ENCODE measurements at places on chromosomes 7 and 10.

- no peak for DNase-seq
Observed at GRCh38 chr7:135430626-135431025, 79.3 kb downstream of the CNOT4 start.

DNA sequence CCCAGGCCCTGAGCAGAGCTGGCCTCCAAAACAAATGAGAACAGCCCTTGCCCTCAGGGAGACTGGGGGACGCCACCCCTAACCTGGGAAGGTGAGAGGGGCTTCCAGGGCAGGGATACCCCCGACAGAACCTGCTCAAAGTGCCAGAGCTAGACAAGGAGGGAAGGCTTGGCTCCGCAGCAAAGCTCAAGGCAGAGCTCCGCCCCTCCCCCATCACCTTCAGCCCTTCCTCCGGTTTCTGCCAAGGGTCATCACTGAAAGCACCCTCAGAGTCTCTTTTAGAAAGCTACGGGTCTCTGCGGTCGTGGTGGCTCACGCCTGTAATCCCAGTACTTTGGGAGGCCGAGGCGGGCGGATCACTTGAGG, 73.4 kb upstream of the CUX1 start:
- no peak for DNase-seq

DNA sequence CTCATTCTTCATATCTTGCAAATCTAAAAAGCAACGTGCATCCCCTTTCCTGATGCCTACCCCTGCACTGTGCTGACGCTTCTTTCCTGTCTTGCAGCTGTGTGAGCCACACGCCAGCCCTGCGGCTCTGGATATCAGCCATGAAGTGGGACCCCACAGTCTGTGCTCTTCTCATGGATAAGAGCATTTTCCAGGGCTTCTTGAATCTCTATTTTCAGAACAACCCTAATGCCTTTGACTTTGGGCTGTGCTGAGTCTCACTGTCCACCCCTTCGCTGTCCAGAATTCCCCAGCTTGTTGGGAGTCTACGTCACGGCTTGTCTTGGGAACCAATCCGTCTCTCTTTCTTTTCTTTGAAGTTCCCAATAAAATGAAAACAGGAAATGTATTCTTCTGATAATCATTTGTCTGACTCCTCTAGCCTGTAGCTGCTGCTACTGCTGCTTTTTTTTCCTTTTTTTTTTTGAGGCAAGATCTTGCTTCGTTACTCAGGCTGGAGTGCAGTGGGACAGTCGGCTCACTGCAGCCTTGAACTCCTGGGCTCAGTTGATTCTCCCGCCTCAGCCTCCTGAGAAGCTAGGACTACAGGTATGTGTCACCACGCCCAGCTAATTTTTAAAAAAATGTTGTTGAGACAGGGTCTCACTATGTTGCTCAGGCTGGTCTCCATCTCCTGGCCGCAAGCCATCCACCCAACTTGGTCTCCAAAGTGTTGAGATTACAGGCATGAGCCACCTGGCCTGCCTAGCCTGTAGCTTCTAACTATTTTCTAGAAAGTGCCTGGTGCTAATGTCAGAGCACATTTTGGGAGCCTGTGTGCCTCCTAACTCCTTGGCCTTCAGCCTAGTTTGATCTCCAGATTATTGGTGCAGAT, 30.3 kb downstream of the GSTO2 start:
- DNase-seq = no peak

DNA sequence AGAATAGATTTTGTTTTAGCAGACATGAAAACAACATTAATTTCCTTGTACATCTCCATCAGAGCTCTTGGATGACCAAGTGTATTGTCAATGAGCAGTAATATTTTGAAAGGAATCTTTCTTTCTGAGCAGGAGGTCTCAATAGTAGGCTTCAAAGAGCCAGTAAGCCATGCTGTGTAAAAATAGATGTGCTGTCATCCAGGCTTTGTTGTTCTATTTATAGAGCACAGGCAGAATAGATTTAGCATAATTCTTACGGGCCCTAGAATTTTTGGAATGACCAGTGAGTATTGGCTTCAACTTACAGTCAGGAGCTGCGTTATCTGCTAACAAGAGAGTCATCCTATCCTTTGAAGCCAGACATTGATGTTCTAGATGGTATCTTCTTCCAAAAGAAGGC, 19.0 kb downstream of the MINPP1 start:
- DNase-seq = no peak

DNA sequence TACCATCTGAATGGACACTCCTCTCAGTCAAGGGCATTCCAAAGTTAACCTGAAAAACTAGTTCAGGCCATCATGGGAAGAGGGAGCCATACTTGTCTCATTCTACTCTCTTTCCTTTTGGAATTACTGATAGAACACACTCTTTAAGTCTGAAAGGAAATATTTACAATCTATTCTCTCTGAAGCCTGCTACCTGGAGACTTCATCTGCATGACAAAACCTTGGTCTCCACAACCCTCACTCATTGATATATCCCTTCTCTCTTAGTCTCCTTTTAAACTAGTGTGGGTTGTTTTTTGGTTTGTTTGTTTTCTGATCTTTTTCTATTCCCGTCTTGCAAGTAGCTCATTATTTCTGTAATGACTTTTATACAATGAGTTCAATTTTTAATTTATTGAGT, 169.5 kb downstream of the C1GALT1 start:
- DNase-seq = no peak

DNA sequence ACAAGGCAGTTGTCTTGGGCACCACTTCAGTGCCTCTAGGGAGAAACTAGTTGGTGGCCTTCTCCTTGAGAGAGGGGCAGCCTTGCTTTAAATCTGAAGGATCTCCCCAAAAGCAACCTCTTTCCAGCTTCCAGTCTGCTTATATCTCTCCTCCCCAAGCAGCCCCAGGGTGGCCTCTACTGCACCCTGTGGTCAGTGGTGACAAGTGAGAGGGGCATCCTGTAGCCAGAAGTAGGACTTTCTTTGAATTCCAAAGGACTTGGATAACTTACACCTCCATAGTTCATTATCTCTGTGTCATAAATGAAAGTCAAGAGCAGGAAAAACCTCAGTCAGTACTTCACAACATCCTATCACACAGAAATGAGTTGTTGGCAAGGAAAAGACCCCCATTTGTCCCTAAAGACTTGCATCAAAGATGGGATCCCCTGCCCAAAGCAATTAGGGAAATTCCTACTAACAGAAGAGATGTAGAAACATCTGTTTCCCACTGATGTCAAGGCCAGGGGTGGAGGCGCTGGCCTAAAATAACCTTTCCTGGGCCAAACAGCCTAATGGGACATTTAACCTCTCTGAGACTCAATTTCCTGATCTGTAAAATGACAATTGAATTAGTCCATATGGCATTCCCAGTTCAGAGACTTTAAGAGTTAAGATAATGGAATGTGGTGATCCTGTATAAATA, 44.0 kb upstream of the ANKRD1 start:
- DNase-seq = no peak

- DNase-seq = no peak
Observed at GRCh38 chr7:2499719-2500430, 19.7 kb upstream of the LFNG start.

All from NCI-H146 (cell line).